Effector memory CD4-positive, alpha-beta T cell (primary cell): ENCODE measurements at places on chromosomes 12 and 14.

DNA sequence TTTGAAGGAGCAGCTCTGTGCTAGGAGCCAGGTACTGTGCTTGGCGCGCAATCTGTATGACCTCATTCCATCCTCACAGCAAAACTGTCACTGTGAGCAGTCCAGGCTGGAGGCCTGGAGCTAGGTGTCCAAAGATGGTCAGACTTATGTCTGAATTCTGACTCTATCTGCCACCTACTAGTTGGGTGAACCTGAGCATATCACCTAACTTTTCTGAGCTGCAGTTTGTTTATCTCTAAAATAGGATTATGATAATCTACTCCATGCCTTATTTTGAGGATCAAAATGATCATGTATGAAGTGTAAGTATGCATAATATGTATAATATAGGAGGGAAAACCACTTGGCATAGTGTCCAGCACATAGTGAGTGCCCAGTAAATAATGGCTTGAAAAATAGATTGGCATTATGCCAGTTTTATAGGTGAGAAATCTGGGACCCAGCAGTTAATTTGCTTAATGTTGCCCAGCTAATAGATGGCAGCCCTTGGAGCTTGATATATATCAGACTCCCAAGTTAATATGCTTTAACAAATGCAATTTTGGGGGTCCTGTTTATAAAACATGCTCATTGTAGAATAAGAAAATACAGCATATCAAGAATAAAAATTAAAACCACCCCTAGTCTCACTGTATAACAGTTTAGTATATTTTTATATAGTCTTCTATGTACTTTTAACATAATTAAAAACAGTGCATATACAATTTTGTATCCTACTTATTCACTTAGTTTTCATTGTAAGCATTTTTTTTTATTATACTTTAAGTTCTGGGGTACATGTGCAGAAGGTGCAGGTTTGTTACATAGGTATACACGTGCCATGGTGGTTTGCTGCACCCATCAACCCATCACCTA is 4.5 kb upstream of the JPH4 start:
- H3K27ac ChIP-seq = no peak overlapping the region
- DNase-seq = no peak
- H3K4me3 ChIP-seq = no peak overlapping the region
- no peaks in the 10 kb centered on the region for H3K36me3 ChIP-seq

DNA sequence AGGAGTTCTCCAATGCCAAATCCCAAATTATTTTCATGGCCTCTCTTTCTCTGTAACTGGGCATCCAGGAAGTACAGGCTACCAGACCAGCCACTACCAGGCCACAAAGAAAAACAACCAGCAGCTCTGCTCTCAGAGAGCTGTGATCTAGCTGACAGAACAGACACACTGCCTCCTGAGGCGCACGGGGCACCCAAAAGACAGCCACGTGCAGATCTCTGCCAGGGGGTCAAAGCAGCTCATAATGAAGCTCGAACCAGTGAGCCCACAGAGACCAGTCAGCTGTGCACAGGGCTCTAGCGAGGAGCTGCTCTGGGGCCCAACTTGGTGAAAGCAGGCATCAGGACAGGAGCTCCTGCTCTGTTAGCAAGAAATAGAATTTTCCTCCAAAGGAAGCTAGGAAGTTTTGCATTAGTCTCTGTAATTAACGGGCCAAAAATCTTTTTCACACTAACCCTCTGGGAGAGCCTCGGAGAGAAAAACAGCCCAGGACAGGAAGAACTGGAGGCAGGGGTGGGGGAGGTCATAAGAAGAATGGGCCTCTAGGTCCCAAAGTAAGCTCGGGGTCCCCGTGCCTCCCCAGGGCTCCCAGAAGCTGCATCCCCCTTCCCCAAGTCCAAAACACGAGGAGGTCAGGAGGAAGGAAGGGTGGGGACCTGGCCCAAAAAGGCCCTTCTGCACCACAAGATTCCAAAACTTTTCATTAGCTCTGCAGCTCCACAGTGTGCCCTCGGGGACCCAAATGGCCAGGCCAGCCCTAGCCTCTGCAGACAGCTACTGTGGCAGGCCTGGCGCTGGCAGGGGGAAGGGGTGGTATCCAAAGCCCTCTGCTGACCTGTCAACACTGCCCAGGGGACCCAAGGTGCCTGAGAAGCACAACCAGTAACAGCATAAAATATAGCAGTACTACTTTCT is 30.2 kb downstream of the ACTN1 start:
- no peaks in the 10 kb centered on the region for H3K36me3 ChIP-seq
- H3K27me3 ChIP-seq = no peaks in the 10 kb centered on the region
- no peak overlapping the region for H3K4me3 ChIP-seq
- H3K27ac ChIP-seq = no peak overlapping the region
- DNase-seq = no peak
- H3K4me1 ChIP-seq = no peaks in the 10 kb centered on the region

DNA sequence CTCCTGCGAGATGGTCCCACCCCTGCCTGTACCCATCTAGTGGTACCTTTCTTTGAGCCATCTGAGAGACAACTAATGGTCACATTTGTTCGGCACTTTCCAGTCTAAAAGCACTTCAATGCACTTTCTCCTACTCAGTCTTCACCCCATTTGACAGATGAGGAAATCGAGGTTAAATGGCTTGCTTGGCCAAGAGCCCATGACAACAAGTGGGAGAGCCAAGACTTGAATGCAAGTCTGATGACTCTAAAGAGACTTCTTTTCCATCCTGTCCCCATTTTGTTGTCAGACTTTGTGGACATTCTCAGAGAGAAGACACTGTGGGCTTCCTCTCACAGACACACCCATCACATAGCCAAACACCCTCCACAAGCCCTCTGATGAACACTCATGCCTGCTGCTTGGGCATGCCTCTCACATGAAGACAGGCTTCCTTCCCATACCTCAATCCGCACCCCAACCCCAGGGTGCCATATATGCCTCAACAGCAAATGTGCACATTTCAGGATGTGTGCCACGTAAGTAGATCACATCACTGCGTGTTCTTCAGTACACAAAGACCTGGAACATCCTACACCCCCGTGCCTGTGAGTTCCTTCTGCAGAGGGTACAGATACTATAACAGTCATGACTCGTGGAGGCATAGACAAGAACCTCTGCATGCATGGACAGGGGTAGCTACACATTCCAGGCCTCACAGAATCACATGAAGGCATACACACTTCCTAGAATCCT is 805 bp downstream of the MYH7 start:
- no peaks in the 10 kb centered on the region for H3K27me3 ChIP-seq
- no peaks in the 10 kb centered on the region for H3K36me3 ChIP-seq
- no peak overlapping the region for H3K4me3 ChIP-seq
- no peak for DNase-seq
- no peak overlapping the region for H3K27ac ChIP-seq
- H3K4me1 ChIP-seq = no peaks in the 10 kb centered on the region

- no peaks in the 10 kb centered on the region for H3K27me3 ChIP-seq
- no peak for DNase-seq
- H3K27ac ChIP-seq = no peak overlapping the region
- H3K4me1 ChIP-seq = no peaks in the 10 kb centered on the region
- no peaks in the 10 kb centered on the region for H3K36me3 ChIP-seq
- H3K4me3 ChIP-seq = no peak overlapping the region
Observed at GRCh38 chr14:47935332-47935731, 259.9 kb upstream of the MDGA2 start.

GRCh38 chr12:70749931-70750330 is 112.7 kb upstream of the PTPRB start:
- no peaks in the 10 kb centered on the region for H3K4me1 ChIP-seq
- no peak overlapping the region for H3K4me3 ChIP-seq
- H3K36me3 ChIP-seq = no peaks in the 10 kb centered on the region
- H3K27me3 ChIP-seq = no peaks in the 10 kb centered on the region
- no peak for DNase-seq

DNA sequence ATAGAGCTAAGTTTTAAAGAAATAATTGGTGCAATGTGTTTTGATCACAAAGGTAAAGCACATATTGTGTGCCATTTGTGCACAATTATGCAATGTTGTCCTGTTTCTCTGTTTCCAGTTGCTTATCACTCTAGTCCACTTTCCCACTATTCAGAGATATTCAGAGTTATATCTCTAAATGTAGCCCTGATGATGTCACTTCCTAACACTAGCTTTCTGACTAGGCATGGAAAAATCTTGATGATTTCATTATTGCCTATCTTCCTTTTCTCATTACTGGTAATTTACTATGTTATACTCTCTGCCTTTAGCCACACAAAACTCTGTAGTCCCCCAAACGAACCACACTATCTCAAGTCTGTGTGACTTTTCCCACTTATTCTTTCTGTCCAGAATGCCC is 221.2 kb downstream of the TRHDE start:
- DNase-seq = no peak
- H3K4me1 ChIP-seq = no peaks in the 10 kb centered on the region
- no peak overlapping the region for H3K4me3 ChIP-seq
- no peaks in the 10 kb centered on the region for H3K36me3 ChIP-seq
